Activated CD4-positive, CD25-positive, alpha-beta regulatory T cell treated with anti-CD3 and anti-CD28 coated beads, Interleukin-2, amount 50 U/mL, for 24 hours (primary cell): ENCODE measurements at places on chromosomes 11 and 22.

GRCh38 chr11:14578541-14578956 is 58.4 kb upstream of the PSMA1 start:
- ATAC-seq: peak; percentile 82

- ATAC-seq: no peak
Observed at GRCh38 chr11:76665921-76666351, 4.6 kb downstream of the LRRC32 start.

DNA sequence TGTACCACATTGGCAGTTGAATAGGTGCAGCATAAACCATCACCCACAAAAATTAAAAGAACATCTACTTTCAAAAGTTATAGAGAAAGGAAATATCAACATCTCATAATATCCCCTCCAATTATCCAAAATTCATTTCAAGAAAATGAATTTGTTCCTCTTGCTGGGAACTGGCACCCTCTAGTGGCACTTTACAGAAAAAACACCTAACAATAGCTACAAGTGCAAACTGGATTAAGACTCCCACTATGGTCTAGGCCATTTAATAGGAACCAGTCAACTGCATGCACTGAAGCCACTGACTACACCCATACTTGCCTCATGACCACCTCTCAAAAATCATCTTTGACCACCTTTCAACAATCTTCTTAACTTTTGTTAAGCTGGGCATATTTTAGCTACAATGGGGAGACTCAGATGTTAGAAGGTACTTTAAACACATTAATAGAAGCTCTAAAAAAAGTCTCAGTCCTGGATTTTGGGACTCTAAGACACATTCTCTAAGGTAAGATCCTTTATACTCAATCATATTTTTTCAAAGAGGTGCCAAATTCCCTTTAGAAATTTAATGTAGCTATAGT is 17.3 kb downstream of the TRAF6 start:
- no peak for ATAC-seq

DNA sequence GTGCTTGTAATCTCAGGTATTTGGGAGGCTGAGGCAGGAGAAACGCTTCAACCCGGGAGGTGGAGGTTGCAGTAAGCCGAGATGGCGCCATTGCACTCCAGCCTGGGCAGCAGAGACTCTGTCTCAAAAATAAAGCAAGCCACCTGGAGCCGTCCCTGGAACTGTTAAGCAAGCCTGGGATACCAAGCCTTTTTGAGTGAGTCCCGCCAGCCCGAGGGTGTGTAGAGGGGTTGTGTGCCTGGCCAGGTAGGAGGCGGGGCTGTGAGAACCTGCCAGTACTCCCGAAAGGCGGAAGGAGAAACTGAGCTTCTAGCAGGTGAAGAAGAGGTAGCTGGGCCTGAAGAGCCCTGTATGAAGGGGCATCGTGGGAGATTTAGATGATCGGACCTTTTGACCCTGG is 52.4 kb downstream of the TRIOBP start:
- ATAC-seq: no peak

GRCh38 chr22:19523240-19524169 is 705 bp downstream of the CLDN5 start:
- ATAC-seq: peak; percentile 40

DNA sequence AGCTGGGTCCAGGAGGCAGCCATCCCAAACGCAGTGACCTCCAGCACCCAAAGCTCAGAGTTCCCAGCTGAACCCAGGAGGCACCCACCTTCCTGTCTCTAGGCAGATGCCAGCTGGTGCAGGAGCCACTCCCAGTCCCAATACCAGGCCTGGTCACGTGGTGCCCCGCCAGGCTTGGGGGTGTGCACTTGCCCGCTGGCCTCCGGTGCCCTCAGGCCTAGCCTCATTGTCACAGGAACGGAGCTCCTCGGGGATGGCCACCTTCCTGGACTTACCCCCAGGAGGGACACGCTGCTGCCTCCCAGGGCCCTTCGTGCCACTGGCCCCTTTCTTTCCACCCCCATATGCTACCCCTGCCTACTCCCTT is 4.6 kb downstream of the BID start:
- ATAC-seq: no peak

DNA sequence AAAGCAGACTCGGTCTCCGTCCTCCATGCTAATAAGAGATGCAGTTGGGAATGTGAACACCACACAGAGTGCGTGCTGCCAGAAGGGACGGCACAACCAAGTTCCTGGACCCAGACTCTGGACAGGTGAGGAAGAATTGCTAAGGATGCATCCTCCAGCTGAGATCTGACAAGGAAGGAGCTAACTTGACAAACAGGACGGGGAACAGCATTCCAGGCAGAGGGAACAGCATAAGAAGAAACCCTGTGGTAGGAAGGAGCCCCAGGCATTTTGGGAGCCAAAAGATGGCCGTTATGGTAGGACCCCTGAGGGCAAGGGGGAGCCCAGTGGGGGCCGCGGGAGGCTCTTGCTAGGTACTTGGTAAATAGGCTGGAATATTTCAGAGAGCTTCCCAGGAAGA is 6.0 kb downstream of the OSM start:
- no peak for ATAC-seq
